ENCODE measurements at places on chromosomes 2 and 18.

DNA sequence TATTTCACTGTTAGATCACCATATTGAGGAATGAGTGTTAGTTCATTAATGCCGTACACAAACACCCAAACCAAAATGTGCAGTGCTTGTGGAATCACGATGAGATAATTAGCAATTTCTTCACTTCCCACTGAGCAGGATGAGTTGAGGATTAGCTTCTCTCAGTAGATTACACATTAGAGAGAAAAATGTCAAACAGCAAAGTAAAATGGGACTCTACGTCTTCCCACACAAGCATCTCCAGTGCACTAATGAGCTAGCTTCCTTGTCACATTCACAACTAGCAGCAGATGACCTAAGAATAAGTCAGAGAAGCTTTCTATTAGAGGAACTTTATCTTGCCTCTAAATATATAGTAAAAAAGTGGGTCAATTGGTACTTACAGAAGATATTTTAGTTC, 926.9 kb downstream of the TSN start:
- no peak for DNase-seq

GRCh38 chr2:8754106-8754776, 72.4 kb downstream of the ID2 start:
- no peak for DNase-seq

DNA sequence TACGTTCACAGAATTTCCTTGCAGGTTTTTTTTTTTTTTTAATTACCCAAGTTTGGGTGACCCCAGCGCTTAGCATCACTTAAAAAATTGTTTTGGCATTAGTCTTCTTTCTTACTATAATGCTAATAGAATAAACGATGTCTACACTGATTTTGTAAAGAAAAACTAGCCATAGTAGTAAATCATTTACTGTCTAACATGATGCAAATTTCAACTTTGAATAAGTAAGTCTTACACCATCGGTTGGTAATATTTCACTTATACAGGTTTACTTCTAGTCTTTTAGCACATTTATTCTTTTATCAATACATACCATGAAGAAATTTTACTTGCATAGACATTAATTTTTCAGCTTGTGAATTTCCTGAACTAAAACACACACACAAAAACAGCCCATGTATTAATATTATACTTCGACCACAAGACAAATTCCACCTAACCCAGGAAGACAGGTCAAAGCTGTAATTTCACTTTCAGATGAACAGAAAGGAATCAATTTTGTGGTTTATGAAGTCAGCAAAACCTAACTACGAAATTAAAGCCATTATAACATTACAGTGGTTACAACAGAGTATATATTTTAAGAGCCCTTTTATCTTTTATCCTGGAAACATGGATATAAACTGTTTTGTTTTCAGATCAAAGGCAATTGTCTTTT, 1.9 kb downstream of the YES1 start:
- DNase-seq, result no peak

- DNase-seq, result peak; percentile 21
Observed at GRCh38 chr18:58097121-58097906, 53.3 kb downstream of the NEDD4L start.

Data from foreskin fibroblast (primary cell).